NCI-H1105 treated with DMSO at 0.1 percent for 48 hours (cell line): ENCODE measurements at places on chromosomes 5 and 9.

GRCh38 chr9:105679257-105680022 is 14.9 kb upstream of the TMEM38B start:
- no peak for DNase-seq

DNA sequence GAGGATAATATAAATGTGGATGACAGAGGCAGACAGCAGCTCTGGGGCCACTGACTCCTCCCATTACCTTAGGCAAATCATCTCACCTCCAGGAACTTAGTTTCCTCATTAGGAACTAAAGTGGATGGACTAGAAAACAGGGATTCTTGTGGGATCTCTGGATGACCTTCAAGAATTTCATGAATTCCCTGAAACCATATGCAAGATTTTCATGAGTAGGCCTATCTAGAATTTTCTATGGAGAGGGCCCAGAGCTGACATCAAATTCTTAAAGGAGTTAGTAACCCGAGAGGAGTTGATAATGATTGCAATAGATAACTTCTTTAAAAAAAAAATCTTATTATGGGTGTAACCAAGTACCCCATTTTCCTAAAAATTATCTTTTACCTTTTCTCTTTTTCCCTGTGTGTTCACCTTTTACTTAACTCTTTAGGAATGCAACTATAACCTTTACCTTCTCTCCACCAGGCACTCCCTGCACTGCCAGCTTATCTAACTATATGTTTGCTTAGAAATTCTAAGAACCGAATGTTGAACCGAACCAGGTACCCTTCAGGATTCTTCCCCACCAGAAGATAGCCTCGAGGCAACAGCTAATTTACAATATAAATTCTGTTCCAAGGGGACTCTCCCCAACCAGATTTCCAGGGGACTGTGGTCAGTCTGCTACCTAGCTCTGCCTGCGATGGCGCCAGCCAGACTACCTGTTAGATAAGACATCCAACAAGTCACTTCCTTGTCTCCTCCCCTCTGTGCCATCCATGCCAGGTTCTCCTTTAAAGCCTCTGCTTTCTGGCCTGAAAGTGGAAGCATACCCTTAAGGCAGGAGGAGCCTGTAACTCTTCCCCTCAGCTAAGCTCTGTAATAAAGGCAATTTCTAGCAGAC is 86.0 kb downstream of the GCNT4 start:
- DNase-seq = no peak

- no peak for DNase-seq
Observed at GRCh38 chr5:78025540-78025939, 249.4 kb upstream of the TBCA start.

- DNase-seq = no peak
Observed at GRCh38 chr9:81388831-81389230, 300.5 kb downstream of the TLE1 start.

- DNase-seq = peak; percentile 9
Observed at GRCh38 chr9:89234205-89235067, 55.8 kb upstream of the SHC3 start.

DNA sequence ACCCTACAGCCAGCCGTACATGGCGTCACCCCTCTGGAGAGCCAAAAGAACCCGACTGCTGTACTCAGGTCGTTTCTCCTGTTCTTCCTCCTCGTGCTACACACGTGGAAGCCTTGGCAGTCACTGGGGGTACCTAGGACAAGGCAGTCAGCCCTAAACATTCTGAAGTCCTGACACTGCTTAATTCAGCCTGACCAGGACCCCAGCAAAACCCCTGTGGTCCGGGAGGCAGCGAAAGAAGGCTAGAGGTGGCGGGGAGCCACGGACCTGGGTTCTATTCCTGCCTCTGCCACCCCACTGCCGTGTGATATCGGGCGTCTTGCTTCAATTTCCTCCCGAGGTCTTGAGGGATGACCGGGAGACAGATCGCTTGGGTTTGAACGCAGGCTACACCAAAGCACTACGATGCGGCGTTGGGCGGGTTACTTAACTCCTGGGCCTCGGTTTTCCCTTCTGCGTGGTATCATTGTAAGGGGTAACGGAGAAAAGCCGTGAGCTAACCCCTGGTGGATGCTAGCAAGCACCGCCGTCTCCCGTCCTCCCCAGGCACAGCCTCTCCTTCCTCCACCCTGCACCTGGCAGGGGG is 429 bp upstream of the ARL10 start:
- DNase-seq = no peak

DNA sequence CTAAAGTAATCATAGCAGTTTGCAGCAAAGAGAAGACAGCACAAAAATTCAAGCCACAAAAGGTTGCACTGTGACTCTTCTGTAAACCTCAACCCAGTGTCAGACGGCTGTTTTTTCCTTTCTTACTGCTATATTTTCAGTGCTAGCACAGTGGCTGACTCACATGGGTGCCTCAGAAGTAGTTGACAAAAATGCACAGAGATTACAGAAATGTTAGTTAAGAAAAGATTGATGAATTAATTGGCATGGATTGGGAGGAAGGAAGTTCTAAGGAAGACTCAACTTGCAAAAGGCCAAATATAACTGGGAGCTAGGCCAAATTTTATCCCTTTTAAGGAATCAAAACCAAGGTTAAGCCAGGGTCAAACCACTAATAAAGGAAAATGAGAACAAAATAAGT is 43.7 kb upstream of the ITGA1 start:
- no peak for DNase-seq

GRCh38 chr5:107508097-107508496 is 162.6 kb downstream of the EFNA5 start:
- DNase-seq = no peak

- no peak for DNase-seq
Observed at GRCh38 chr9:5518937-5519319, 8.6 kb downstream of the PDCD1LG2 start.
